ENCODE measurements at places on chromosomes 1 and 21.
A peak's percentile ranks its signal among the peaks of the same experiment; 100 is the strongest.

GRCh38 chr1:145846201-145846612 is 777 bp downstream of the NUDT17 start:
- no peak for DNase-seq

DNA sequence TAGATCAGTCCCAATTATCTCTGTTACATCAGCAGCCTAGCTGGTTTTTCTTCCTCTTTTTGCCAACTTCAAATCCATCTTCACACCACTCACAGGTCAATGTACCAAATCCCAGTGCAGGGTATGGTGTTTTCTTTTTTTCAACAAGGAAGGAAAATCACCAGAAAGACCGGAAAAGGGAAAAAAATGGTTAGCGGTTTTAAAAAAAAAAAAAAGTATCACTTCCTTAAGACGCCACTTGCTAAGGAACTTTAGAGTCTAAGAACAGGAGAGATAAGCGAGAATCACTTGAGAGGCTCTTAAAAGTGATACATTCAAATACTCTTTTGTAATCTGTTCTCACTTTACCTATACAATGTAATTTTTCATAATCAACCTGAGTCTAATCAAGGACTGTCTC is 3.1 kb upstream of the OR10J1 start:
- no peak for DNase-seq

- DNase-seq, result no peak
These were observed 348.7 kb downstream of the NPHP4 start for GRCh38 chr1:5643360-5644107.

GRCh38 chr1:53592521-53592982 is 133.4 kb downstream of the DMRTB1 start:
- DNase-seq, result no peak

GRCh38 chr1:222938986-222939385 is 124.1 kb downstream of the DISP1 start:
- no peak for DNase-seq

- no peak for DNase-seq
These were observed 33.9 kb upstream of the SDC3 start for GRCh38 chr1:30942326-30942963.

DNA sequence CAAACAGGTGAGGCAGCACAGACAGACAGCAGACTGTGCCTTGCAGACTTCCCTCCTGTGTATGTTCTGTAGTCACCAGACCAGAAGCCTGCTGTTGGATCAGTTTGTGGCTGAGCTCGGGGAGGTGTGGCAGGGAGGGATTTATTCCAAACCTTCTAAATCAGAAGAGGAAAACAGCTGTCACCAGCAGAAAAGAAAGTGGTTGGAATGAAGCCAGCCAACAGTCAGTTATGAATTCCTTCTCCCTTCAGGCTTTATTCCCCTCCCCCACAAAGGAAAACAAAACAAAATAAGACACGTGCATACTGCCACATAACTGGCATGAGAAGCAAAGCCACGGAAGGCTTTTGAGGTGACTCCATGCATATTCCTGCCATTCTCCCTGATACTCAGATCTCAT is 19.0 kb upstream of the PIGV start:
- peak; percentile 19 for DNase-seq

GRCh38 chr1:66764994-66765578 is 12.8 kb downstream of the DYNLT5 start:
- DNase-seq, result peak; percentile 66

GRCh38 chr1:226831953-226832352 is 38.5 kb upstream of the PSEN2 start:
- DNase-seq, result no peak

Measured in NCI-H1694 (cell line).